SJCRH30 (cell line): ENCODE measurements at places on chromosomes 3 and 15. TPM values are rescaled to one million over a fixed set of nuclear protein-coding genes. Genes with fewer than 3 reads are reported as not detected.

DNA sequence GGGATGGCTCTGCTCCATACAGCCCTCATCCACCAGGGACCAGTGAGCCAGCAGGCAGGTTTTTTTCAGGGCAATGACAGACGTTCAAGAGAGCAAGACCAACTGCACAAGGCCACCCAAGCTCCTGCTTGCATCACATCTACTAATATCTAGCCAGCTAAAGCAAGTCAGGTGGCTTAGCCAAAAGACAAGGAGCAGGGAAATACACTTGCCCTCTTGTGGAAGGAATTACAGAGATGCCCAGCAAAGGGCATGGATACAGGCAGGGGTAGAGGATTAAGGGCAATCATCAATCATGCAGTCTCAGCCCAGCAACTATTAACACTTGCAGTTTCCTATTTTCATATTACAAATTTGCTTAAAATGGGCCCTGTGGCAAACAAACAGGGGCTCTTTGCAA is 81.5 kb upstream of the NTRK3 start:
- DNase-seq = no peak

- DNase-seq = no peak
Observed at GRCh38 chr15:96693515-96693914, 363.0 kb downstream of the NR2F2 start.

DNA sequence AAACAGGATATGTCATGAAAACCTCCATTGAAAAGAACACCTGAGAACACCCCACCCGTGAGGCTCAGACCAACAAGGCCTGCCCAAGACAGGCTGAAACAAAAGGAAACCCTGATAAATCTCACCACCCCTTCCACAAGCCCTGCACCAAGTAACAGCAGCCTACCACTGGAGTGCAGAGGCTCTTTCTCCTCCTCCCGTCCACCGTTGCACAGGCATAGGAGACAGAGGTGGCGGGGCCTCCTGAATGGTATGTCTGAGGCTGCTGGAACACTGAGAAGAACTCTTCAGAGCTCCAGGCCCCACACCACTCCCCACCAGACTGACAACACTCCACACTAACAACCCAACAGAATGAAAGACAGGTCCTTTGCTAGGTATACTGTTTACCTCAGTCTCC is 21.4 kb downstream of the CHDH start:
- DNase-seq = no peak

GRCh38 chr3:141109751-141110150 is 58.6 kb downstream of the SPSB4 start:
- DNase-seq = peak; percentile 93

DNA sequence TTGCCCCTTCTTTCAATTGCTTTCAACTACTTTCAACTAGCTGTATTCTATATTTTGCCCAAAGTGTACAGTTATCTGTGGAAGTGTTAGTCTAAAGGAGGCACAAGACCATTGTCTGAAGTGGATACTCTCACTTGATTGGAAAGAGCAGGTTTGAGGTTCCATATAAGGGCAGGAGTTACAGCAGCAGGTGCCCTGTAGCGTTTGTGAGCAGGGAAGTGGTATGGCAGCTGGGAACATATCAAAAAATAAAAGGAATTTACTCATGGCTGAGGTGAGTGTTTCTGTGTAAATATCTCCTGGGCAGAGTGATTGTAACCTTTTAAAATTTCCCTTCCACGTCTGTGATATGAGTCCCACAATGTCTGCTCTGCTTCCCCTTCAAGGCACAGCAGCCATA is 38.5 kb upstream of the DNAJC13 start:
- no peak for DNase-seq

DNA sequence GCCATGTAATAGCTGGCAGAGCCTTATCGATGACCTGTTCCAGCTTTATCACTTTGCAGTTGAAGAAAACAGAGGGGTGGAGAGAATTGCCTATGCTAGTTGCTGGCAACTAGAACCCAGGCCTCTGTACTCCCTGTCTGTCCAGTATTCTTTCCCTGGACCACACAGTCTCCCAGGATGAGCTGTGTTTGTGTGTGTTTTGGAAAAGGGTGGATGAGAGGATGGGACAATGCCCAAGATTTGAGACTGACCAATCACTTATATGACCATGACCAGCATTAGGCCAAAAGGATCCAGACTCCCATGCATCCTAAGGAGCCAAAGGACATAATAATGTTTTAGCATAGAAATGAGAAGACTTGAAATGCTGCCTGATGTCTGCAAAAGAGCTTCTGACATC is 102.6 kb downstream of the CD200R1L start:
- no peak for DNase-seq

DNA sequence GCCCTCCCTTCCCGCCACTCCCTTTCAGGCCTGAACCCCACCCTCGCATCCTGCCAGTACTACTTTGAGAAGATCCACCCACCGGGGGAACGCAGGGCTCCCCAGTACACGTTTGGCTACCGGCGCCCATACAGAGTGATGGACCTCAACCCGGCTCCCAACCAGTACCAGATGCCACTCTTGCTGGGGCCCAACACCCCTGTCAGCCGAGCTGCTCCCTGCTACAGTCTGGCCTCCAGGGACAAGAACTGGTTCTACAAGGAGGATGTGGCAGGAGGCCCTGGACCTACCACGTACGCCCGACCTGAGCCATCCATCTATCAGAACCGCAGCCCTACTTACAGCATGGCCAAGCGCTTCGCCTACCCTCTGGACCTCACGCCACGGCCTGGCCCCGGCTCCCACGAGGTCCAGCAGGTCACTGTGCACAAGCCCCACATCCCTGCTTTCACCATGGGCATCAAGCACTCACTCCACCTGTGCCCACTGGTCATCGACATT is 14.4 kb upstream of the CSPG4 start:
- no peak for DNase-seq

DNA sequence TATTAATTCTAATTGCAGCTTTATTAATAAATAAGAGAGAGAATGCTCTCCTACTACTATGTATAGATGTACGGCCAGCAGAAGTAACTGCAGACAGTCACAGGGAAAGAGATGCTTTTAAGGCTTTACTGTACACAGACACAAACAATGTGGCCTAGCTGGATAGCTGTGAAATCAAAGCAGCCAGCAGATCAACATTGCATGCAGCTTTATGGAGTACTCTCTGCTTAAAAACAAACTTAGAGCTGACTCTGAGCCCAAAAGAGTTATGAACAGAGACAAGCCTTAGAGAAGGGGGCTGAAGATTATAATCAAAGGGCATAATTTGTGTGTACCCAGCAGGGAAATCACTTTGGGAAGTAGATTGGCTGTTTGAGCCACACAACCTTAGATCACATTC is 47.2 kb downstream of the CADM2 start:
- DNase-seq = no peak

DNA sequence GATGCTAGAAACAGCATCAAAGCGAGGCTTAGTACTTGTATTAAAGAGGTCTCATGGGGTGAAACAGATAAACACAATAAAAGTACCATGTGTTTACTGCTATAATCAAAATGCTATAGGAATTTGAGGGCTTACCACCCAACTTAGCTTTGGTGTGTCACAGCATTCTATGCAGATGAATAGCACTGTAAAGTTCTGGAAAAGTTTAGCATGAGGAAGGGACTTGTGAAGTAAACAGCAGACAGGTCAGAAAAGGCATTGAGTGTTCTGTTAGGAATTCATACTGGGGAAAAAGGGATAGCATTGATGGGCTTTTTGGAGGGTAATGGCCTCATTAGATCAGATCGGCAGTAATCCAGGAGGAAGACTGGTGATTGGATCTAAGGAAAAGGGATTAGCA is 505.3 kb downstream of the NLGN1 start:
- DNase-seq = no peak

GRCh38 chr15:61639491-61639890 is 410.4 kb upstream of the RORA start:
- DNase-seq = no peak

DNA sequence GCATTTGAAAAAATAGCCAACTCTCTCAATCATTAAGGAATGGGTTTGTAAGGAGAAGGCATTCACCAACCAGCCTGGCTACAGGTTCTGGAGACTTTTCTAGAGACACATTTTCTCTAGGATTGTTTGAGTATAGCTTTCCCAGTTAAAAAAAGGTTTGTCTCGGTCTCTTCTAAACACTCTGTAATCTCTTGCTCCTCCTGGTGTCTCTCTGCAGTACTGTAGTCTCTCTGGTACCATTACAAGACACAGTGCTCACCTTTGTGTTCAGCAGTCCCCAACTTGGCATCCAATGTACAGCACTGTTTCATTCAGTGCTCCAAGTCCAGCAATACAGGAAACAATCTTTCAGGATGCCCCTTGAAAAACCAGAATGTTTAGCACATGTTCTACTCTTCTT is 534.4 kb downstream of the ZNF385D start:
- peak; percentile 45 for DNase-seq

DNA sequence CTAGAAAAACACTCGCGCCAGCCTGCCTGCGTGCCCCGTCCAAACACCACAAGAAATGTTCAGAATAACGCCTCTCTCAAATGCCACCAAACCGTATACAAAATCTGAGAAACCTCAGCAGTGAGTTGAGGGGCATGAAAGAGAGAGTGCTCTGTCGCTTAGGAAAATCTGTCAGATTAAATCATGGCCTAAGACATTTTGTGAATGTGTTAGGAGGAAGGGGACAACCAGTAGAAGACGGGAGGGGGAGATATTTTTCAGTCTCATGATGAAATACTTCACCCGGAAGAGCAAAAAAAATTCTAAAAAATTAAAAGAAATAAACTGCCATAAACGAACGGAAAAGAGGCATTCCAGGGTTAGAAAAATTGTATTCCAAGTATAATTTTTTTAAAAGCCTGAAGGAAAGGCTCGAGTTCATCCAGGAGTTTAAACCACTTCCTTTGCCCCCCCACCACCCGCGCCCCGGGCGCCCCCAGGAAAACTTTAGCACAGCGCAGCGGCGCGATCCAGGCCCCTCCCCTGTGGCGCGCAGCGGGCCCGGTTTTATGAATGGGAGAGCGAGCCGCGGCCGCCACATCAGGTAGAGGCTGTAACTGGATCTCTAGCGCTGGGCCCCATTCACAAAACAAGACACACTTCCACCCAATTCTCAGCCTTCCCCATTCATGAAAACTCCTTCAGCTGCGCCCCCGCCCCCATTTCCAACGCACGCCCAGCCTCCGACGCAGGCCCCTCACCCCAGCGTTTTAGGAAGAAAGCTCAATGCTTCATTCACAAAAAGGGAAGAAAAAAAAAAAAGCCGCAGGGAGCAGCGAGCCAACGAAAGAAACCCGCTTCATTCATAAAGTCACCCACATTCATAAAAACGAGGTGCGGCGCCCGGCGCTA is 1.4 kb downstream of the ETV5 start:
- DNase-seq = peak; percentile 77

DNA sequence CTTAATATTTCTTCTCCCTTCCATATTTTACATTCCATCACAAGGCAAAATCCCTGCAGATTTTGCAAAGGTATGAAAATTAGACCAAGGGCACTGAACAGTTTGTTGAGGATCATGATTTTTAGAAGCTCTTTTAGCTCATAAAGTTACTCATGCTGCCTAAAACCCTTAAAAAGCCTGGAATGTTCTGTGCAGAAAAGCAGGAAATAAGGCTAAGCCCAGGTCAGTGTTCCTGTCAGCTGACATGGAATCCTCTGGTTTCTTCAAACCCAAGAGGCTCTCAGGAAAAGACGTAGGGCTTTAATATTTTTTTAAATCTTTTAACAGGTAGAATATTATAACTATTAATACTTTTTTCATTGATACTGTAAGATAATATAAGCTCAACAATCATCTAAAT is 8.2 kb downstream of the CBLB start:
- DNase-seq = no peak

- peak; percentile 29 for DNase-seq
Observed at GRCh38 chr3:190696777-190697501, 165.6 kb downstream of the GMNC start.

DNA sequence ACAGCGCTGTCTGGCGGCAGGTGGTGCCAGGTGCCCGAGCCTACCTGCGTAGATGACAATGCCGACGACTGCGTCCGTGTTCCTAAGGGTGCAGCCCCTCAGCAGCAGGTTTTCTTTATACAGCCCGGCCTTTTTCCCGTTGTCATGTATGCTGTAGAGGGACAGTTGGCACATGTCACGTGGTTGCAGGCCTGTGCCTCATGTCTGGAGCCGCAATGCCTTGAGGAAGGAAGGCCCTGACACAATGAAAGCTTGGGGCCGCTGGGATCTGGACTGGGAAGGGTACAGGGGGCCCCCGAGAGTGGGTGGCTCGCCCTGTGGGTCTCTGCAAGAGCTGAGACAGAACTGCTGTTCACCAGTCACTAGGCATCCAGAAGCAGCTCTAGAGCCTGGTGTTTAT is 136.0 kb downstream of the ATP10A start:
- DNase-seq = no peak

The GRM7 gene
- total RNA-seq = 0.04 TPM in 1 of 2 replicates, not detected in the other

The MDFIC2 gene
- total RNA-seq = not detected in 2 replicates

The MUC20 gene
- not detected in 2 replicates for total RNA-seq

The STXBP5L gene
- total RNA-seq = 0.89 and 1.3 TPM in 2 replicates

The C2CD4A gene
- total RNA-seq = 0.04 and 0.10 TPM in 2 replicates

The CFAP100 gene
- total RNA-seq = not detected in 2 replicates

The ZDHHC19 gene
- total RNA-seq = not detected in 2 replicates

The TMEM266 gene
- total RNA-seq = 0.05 and 0.10 TPM in 2 replicates

The ANKUB1 gene
- total RNA-seq = not detected in 2 replicates

The DAPK2 gene
- 0.23 and 0.85 TPM in 2 replicates for total RNA-seq

The HTR3E gene
- 6.5 and 8.0 TPM in 2 replicates for total RNA-seq
